G401 (cell line): ENCODE measurements at places on chromosomes 7 and 10. TPM values are rescaled to one million over a fixed set of nuclear protein-coding genes. Genes with fewer than 3 reads are reported as not detected.

GRCh38 chr7:102122026-102122425 lies 164.6 kb upstream of the SH2B2 start:
- DNase-seq = no peak

- no peak for DNase-seq
Observed at GRCh38 chr10:115654961-115655360, 561.8 kb downstream of the ATRNL1 start.

- DNase-seq = no peak
Observed at GRCh38 chr7:55591282-55591931, 19.1 kb upstream of the VOPP1 start.

GRCh38 chr10:683448-684071 lies 5.9 kb downstream of the DIP2C start:
- peak; percentile 28 for DNase-seq

- no peak for DNase-seq
Observed at GRCh38 chr10:96632974-96633710, 46.3 kb upstream of the TM9SF3 start.

- no peak for DNase-seq
Observed at GRCh38 chr10:109029870-109030269, 893.4 kb downstream of the XPNPEP1 start.

DNA sequence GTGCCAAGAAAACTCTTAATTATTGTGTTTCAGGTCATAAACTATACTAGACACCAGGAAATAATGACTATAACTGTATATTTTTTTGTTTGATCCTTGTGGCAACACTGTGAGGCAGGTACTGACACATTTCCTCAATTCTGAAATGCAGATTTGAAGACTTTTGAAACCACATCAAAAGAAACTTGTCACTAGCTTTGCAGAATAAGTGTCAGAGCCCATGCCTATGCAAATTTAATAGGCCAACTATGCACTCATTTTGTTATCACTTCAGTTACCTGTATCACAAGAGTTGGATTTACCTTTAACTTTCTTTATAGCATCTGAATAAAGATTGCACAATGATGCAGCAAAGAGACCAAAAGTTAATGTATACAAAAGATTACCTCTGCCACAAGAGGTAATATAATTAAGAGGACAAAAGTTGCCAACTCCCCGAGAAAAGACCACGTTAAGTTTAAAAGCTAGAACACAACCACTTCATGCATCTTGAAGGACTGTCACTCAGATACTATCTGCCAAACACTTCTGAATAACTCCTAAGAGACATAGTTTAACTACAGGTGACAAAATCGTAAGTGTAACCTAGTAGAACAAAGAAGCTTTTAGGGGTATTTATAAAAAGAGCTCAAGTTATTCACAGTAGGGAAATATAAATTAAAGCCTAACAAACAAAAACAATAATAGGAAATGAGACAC lies 80.5 kb downstream of the ELAPOR2 start:
- no peak for DNase-seq

GRCh38 chr7:94250987-94251386 lies 143.7 kb upstream of the COL1A2 start:
- DNase-seq = peak; percentile 3

DNA sequence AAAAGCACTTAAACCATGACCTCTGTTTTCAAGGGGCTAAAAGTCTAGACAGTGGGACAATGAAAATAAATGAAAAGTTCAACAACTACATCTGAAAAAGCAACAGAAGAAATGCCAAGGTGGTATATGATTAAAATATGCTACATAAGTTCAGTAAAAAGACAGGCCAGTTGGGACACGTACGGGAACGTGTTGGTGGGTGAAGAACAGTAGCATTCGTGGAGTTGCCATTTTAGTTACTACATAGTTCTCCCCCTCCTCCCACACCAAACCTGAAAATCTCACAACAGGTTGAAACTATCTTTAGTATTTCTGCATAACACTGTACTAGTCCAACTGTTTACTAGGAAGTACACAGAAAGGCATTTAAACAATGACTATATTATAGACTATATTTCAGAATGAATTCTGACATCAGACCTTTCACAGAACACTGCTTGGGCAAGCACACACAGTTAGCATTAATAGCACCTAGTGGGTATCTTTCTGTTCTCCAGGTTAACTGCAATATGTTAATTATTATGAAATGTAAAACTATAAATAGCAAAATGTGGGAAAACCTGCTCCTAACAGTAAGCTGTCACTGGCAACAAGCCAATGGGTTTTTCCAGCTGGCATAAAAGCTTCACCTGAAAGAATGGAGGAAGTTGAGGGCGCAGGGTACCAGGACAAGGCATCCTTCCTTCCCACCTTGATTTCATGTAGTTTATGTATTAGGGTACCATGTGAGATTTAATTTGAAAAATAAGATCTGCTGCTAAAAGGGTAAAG lies 135.0 kb downstream of the STRA8 start:
- peak; percentile 31 for DNase-seq

DNA sequence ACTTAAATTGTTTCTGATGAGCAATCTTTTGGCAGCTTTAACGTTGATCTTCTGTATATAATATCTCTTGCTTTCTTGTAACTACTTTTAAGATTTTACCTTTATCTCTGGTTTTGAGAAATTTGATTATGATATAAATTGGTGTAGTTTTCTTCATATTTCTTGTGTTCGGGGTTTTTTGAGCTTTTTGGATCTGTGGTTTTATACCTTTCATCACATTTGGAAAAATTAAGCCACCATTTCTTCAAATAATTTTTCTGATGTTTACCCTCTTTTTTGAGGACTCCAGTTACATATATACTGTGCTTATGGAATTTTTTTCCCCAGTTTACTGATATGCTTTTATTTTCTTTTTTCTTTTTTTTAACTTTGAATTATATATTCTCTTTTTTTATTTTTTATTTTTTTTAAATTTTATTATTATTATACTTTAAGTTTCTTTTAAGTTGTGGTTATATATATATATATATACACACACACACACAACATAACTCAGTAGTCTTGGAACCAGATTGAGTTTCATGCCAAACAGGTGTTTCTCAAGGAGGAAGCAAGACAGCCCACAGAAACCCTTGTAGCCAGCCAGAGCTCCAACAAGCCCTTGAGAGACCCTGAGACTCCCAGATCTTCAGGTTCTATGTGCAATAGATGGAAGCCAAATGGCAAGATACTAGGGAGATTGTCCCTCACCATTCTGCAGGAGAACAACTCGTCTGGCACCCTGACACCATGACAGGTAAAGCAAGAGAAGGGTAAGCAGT lies 27.5 kb upstream of the NME8 start:
- DNase-seq = no peak

GRCh38 chr10:3090914-3091787 lies 23.8 kb downstream of the PFKP start:
- DNase-seq = peak; percentile 86

- DNase-seq = no peak
Observed at GRCh38 chr10:129879655-129880054, 84.4 kb downstream of the EBF3 start.

- no peak for DNase-seq
Observed at GRCh38 chr7:112410092-112410491, 40.2 kb upstream of the IFRD1 start.

DNA sequence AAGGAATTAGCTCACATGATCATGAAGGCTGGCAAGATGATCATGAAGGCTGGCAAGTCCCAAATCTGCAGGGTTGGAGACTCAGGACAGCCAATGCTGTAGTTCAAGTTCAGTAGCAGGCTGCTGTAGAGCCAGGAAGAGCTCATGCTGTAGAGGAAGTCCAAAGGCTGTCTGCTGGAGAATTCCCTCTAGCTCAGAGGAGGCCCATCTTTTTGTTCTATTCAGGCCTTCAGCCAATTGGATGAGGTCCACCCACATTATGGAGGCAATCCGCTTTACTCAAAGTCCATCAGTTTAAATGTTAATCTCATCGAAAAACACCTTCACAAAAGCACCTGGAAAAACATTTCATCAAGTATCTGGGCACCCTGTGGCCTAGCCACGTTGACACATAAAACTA lies 24.8 kb upstream of the FAM171A1 start:
- DNase-seq = no peak

GRCh38 chr10:69359148-69359547 lies 57.6 kb downstream of the TACR2 start:
- no peak for DNase-seq

GRCh38 chr7:142328551-142328950 lies 70.7 kb upstream of the PRSS58 start:
- no peak for DNase-seq

DNA sequence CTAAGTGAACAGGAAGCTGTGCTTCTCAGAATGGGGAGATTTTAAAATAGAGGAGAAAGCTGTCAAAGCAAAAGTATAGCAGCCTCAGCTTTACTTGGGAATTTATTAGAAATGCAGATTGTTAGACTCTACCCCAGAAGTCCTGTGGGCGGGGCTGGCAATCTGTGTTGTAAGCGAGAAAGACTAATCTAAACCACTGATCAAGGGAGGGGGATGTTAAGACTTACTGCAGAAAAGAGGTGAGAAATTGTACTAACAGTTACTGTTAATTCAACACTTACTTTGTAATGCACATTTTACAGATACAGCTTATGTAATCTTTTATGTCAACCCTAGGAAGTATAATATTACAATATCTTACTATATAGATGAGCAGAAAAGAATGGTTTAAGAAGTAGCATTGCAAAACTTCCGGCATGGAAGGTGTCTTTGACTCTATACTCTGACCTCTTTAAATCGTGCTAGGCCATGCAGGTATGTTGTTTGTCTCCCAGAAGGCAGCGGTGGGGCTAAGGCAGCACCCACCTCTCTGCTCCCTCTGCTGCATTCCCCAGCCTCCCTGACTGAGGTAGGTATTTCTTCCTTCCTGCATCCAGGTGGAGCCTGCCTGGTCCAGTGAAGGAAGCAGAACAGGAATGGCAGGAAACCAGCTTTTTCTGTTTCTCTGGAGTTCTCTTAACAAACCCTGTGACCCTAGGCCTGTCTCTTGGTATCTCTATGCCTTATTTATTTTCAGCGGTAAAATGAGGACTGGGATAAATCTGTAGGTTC lies 462.2 kb downstream of the AUTS2 start:
- no peak for DNase-seq

The CCSER2 gene
- total RNA-seq = 11.6 and 19.4 TPM in 2 replicates

The MSMB gene
- not detected in 2 replicates for total RNA-seq

The MUC12 gene
- total RNA-seq = not detected in 2 replicates

The CUZD1 gene
- 1.7 and 1.8 TPM in 2 replicates for total RNA-seq

The RBM20 gene
- total RNA-seq = 2.4 and 2.7 TPM in 2 replicates
